ENCODE measurements at places on chromosomes 3 and 15.

DNA sequence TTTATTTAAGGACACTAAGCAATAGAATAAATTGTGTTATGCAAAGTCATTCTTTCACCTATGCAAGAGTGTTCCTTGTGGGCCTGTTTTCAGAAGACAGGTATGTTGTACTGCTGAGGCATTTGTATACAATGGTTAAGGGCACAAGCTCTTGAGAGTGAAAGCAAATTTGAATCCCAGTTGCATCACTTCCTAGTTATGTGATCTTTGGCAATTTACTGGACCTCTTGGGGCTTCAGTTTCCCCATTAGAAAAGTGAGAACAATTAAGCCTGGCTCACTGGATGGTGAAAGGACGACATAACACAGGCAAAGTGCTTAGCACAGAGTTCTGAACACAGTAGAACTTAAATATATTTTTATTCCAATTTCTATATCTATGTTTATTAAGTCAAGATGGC, 117.4 kb downstream of the EFHB start:
- DNase-seq: no peak

DNA sequence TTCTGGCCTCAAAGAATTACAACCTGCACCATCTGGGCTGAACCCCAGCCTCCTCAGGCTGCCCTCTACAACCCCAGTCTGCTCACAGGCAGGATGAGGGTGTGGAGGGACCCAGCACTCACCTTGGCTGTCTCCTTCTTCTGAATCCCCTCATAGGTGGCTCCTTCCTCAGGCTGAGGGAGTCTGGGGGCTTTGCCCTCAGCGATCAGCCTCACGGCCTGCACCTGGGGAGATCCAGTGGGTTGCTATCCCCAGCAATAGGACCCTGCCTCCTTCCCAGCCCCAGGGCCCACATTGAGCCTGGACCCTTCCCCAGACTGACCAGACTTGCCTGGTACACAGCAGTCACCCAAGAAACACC, 25.1 kb downstream of the ALDH1L1 start:
- DNase-seq: no peak

DNA sequence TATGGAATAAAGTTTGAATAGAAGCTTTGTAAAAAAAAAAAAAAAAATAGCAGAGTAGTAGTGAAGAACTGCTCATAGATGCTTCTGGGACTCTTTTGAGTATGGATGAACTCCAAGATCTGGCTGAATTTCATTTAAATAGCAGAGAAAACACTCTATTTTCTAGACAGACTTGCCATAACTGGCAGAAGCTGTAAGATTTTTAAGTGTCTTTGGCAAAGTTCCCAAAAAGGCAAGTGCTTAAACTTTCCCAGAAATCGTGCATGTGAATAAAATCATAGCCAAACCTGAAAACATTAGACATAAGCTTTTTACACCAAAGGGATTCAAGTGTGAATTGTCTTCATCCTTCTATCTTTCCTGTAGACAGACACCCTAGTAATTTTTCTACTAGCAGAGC, 110.3 kb upstream of the MITF start:
- DNase-seq: no peak

DNA sequence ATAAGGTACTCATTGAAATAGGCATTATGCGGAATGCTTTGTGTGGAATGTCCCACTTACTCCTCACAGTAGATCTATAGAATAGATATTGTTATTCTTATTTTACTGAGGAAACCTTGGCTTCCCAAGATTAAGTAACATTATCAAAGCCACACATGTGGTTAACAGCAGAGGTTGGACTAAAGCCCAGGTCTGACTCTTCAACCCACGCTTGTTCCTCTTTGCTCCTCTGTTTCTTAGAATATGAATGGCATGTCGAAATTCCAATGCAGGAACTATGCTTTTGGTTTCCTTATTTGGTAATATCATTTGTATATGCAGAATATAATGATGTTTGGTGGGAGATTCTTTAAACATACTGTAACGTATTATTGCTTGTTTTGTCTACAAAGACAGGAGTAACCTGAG, 818.8 kb upstream of the LMCD1 start:
- no peak for DNase-seq

GRCh38 chr3:160765211-160765610, 9.2 kb downstream of the PPM1L start:
- DNase-seq: no peak

Measured in SHP77 (cell line).